Hepatocyte (in vitro differentiated cells): ENCODE measurements at places on chromosomes 2 and 18.
A peak's percentile ranks its signal among the peaks of the same experiment; 100 is the strongest.

DNA sequence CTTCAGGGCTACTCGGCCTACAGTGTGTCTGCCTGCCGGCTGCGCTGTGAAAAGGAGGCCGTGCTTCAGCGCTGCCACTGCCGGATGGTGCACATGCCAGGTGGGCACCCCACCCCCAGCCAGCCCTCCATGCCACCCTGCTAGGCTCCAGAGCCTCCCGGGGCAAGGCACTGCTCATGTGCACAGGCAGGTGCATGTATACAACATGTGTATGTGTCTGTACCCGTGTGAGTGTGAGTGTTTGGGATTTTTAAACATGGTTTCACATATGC, 11.3 kb downstream of the CHPF start:
- no peak for DNase-seq

GRCh38 chr2:239719791-239720360, 305.3 kb downstream of the NDUFA10 start:
- no peak for DNase-seq

- DNase-seq, result no peak
These were observed 292.6 kb downstream of the CALCRL start for GRCh38 chr2:187155476-187155875.

DNA sequence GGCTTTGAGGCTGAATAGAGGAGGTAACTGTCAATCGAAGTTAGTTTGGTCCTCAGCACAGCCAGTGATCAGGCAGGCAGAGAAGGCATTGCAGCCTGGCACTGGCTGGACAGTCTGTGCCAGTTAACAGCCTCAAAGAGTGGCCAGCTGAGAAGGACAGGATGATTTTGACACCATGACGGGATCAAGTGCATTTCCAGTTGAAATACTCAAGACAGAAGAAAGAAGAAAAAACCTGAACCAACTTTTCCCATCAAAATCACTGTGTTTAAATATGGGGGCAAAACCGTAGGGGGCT, 96.7 kb upstream of the ZCCHC2 start:
- DNase-seq, result no peak

DNA sequence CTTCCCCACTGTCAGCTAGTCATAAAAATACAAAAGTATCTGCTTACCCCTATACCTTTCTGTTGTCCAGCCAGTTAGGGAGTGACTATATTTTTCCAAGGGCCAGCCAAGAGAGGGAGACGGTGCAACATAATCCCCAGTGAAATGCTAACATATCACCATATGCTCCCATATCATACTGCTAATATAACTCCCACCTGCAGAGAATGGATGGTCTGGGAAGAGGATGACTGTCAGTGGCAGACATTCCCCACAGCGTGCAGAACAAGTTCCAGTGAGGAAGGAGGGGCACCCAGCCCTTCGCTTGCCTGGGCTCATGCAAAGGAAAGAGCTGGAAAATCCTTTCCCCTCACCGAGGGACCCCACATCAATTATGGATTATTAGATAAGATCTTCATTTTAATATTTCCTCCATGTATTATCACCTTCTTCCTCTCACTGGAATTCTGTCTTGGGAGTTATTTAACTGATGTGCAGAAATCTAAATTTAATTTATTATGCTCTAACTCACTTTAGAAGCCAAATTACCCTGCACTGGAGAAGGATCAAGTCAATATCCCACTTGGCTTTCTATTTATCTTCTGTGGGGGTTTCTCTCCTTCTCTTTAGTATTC, 135.6 kb downstream of the GALNT14 start:
- DNase-seq, result no peak

- no peak for DNase-seq
These were observed 445.8 kb downstream of the SATB2 start for GRCh38 chr2:199011908-199012307.

DNA sequence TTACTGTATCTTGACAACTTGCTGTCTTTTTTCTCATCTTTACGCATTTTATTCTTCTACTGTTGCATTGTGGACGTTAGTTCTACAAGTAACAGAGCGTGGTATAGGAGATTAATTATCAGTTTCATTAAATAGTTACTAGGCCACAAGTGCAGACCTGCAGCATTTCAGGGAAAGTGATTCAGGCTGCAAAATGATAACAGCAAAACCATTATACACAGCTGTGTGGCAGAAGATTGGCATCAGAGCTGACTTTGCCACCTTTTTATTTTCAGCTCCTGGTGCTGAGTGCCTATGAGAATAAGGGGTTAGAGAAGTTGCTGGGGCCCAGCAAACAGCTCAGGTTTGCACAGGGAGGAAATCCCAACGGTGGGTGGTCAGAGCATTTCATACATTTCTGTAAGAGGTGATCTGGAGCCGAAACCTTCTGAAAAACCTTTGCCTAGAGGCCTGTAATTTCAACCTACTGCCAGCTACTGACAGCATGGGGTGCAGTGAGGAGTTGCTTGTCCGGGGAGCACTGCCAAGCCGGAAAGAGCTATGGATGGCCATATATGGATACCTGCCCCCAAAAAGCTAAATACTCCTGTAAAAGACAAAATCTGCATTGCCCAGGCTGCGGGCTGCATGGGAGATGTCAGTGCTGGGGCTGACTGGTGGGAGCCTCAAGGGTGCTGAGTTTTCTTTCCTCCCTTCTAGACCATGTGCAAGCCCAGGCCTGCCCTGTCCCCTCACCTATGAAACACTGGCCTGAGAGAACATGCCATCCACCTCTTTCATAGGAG, 2.7 kb upstream of the CCBE1 start:
- no peak for DNase-seq

DNA sequence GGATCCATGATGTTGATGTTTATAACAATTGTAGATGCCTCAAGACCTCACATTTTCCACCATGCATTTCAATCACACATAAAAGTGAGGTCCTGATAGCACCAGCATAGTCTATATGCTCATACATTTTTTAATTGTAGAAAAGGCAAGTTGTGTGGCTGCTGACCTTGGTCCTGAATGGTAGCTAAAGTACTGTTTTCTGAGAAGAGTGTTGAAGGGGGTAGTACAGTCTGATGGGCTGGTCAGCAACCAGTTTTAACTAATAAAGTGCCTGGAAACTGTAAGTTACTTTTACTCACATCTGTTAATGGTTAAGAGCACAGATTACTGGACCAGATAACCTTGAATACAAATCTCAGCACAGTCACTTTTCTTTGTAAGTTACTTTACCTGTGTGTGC, 15.9 kb downstream of the ZNF638 start:
- peak; percentile 27 for DNase-seq

DNA sequence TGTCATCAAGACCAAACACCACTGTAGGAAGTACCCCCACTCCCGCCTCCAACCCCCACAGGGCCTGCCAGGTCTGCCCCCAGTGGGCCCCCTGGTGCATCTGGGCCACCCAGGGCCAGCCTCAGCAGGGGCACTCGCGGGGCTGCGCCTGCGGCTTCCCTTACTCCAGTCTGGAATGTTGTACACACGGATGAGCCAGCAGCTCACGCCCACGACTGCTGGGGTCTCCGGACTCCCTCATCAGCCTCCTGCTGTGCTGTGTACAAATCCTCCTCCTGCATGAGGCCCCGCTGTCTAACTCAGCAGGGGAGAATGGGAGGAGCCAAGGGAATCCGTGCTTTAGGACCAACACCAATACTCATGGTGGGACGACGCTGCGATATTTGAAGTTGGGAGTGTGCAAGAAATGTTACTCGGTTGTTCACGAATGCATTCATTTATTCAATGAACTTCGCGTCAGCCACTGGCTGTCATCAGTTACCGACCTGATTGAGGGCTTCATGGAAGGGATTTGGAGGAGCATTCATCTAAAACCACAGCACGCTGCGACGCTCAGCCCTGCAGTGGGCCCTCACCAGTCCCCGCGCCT, 654 bp upstream of the ASB1 start:
- peak; percentile 59 for DNase-seq

GRCh38 chr2:34266908-34267697, 668.0 kb upstream of the FAM98A start:
- DNase-seq, result no peak

DNA sequence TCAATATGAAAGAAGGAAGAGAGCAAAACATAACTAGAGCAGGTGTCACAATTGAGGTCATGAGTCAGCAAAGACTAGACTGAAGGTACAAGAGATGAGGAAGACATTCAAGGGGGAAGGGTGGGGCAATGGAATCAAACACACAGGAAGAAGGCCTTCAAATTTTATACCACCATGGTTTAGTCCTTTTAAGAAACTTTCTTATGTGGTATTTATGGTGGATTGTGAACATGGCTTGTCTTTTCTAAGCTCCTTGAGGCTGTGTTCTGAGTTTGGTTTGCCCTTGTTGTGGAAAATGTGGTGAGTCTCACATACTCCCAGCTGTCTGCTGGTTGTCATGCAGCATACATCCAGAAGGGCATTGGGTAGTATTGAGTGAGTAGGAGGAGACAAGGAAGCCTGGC, 62.1 kb downstream of the NABP1 start:
- no peak for DNase-seq

- DNase-seq, result no peak
These were observed 201.9 kb downstream of the CLIP4 start for GRCh38 chr2:29317077-29317517.

DNA sequence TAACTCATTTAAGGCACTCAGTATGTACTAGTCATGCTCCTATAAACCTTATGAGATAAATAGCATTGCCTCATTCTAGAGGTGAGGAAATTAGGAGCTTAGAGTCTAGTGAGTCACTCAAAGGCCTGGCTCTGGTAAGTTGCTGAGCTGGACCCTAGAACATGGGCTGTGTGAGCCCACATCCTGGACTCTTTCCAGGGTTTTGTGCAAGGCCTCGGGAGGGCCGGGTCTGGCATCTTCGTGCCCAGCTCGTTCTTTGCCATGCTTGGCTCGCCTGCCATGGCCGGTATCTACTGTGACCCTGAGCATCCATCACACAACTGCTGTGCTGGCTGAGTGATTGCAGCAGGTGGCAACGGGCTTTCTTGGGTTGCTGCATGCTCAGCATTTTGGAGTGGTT, 168.0 kb downstream of the LPIN1 start:
- peak; percentile 28 for DNase-seq

GRCh38 chr18:5296706-5297320, 1.3 kb upstream of the ZBTB14 start:
- peak; percentile 93 for DNase-seq

GRCh38 chr2:144996225-144996795, 476.4 kb upstream of the ZEB2 start:
- DNase-seq, result no peak

GRCh38 chr2:14451312-14451711, 181.2 kb upstream of the LRATD1 start:
- DNase-seq, result no peak

DNA sequence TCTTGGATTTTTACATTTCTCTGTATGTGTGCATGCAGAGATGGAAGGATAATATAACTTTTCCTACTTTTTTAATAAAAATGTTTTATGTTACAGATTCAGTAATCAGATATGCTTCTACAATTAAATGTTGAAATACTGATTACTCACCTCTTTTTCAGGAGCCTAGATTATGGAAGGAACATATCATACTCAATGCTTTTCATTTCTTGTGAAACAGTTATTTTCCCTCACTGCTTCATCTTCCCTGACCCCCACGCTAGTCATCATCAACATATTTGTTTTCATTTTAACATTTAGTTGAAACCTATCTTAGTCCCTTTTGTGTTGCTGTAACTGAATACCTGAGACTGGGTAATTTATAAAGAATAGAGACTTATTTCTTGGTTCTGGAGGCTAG, 190.7 kb downstream of the WDR7 start:
- DNase-seq, result no peak

GRCh38 chr2:187581125-187581896, 27.1 kb upstream of the TFPI start:
- peak; percentile 60 for DNase-seq

DNA sequence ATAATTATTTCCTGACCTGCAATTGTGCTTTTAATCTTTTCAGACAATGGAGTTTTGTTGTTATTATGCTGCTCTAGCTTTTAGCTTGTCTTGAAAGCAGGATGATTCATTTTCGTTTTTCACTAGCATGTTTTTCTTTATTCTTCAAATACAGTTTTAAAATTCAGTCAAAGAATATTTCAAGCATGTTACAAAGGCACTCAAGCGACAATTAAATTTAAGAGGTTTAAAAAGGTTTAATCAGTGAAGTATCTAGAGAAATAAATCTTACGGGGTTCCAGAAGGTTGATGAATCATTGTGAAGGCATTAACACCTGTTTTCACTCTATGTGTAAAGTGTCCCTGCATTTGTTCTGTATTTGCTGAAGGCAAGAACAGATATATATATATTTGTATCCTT, 390.7 kb upstream of the TMEFF2 start:
- DNase-seq, result no peak
